Hematopoietic multipotent progenitor cell treated with erythropoietin and hydrocortisone succinate and interleukin-3 and kit ligand, for 6 days (in vitro differentiated cells): ENCODE measurements at places on chromosomes 1 and 21.
A peak's percentile ranks its signal among the peaks of the same experiment; 100 is the strongest.

GRCh38 chr1:172585348-172585747, 52.4 kb downstream of the SUCO start:
- no peak for DNase-seq

- DNase-seq: no peak
These were observed 24.5 kb downstream of the PLEKHM2 start for GRCh38 chr1:15708486-15709137.

DNA sequence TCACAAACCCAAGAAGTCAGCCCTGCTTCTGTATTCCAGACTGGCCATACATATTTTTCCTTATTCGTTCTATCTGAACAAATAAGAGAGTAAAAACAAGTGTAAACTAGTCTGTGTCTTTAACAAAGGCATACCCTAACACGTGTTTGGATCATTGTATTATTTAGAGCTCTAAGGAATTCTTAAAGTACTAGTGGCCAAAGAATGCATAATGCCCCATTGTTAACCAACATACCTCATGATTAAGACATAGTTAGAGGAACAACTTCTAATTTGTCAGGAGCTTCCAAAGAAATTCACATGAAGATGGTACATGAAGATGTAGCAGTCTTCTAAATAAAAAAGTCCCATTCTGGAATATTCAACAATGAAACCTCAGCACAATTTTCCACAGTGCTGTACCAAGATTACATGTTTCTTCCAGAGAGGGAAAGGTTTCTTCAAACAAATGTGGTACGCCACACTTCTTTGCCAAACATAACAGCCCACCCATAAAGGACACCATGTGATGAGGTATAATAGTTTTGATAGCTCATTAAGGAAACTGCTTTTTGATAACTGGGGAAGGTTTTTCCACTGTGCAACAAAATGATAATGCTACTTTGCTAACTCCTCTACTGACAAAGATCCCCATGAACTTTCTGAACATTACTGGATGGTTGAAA, 5.0 kb downstream of the PALMD start:
- DNase-seq: no peak

DNA sequence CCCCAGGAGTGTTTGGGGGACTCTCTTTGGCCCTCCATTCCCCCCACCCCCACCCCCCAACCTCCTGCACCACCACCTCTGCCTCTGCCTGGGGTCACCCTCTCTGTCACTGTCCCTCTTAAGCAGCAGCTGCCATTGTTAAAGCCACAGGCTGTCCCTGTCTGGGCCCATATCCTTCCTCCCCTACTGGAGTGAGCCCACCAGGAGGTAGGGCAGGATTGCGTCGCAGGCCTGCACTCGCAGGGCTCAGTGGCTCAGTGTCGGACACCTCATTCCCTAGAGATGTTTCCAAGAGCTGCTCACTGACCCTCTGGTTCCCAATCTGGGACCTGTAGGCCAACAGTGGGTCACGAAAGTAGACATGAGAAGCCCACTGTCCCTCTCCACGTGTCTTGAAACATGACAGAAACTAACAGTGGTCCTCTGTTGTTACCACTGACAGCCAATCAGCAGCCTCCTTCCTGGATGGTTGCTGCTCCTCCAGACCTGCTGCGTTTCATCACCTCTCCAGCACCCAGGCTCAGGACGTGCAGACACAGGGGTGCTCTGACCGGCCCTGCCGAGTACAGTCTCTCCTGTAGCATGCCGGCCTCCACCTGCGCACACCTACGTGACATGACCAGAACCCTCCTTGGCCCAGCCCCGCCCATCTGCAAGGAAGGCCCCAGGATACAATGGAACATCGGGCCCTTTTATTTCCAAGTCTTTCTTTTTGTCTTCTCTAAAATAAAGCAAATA, 7.7 kb downstream of the PRDM15 start:
- DNase-seq: no peak

DNA sequence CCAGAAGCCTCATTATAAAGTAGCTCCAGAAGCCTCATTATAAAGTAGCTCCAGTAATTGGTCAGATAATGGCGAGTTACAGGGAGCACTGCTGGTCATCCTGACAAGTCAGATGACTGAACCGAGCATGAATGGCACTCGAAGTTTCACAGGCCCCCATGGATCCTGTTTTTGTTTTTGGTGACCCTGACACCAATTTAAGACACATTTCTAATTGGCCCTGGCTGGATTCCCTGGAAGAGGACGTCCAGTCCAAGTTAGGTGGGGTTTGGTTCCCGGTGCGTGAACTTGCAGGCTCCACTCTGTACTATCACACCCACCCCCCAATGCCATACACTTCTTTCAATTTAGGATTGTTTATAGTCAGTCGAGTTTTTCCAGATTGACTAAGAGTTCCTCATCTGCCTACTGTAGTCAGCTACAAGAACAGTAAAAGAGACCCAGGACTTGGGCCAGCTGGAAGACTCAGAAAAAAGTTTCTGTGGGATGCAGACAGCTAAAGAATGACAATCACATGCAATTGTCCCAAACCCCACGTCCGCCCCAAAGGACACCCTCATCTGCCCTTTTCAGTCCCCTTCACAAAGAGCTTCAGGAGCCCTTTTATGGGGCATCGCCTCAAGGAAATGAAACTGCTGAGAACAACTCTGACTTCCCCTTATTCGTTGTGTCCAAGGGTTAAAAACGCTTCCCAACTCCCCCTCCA, 2.7 kb downstream of the DHRS3 start:
- DNase-seq: no peak

DNA sequence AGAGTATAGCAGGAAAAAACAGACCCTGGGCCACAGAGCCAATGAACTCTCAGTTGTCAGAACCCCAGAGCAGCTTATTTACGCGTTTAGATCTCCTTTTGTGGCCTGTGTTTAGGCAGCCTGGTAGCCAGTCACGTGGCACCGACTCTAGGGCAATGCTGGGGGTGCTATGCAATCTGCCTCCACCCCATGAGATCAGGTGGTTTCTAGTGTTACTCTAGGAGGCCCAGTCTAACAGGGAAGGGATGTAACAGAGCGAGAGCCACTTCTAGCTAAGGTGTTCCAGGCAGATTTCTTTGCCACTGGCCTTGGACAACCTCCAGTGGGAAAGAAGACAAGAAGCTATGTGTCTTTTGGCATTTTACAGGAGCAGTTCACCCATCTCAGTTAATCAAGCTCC, 12.0 kb upstream of the A3GALT2 start:
- no peak for DNase-seq

GRCh38 chr21:42557420-42557819, 43.8 kb downstream of the SLC37A1 start:
- DNase-seq: no peak

DNA sequence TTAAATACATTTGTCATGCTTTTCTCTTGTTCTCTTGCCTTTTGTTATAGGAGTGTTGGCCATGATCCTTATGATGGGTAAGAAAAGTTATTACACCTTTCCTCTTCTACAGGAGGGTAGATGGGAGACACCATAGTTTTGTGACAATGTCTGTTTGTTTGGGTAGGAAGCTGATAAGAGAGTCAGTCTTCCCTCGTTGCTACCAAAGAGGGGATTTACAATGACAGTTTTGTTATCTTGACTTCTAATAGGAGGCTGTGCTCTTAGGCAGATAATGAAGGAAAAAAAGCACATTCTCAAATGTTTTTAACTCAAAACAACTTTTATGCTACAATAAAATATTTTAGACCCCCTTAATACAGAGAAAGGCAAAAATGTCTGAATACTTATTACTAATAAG, 48.0 kb upstream of the WLS start:
- peak; percentile 55 for DNase-seq

- DNase-seq: no peak
These were observed 3.5 kb upstream of the OR10J4 start for GRCh38 chr1:159428536-159428935.

GRCh38 chr1:154923695-154924094, 12.8 kb downstream of the PMVK start:
- DNase-seq: no peak

DNA sequence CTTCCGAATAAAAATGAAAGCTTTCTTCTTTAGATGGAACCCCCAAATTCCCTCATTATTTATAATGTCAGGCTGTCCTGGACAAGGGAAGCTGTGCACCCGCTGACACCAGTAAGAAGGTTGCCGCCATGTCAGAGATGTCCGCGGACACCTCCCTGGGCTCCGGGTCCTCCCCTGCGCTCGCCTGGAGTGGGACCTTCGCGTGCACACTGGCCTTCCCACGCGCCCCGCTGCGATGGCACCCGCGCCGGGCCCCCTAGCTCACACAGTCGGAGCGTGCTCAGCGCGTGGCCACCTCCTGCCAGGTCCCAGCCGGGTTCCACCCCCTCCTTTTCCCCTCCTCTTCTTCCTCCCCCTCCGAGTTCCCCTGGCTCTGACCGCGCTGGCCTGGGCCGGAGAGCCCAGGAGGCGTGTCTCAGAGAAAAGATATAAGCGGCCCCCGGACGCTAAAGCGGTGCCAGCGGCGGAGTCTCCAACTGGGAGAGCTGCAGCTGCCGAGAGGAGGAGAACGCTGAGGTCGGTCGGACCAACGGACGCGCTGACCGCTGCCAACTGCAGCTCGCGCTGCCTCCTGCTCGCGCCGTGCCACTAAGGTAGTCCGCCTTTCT, at the start of gene G0S2:
TSS of gene G0S2 (plus strand) at position 456 of the 608 bp plus-strand sequence. CDS start 273 bp downstream, outside the sequence.
- DNase-seq: peak; percentile 51

DNA sequence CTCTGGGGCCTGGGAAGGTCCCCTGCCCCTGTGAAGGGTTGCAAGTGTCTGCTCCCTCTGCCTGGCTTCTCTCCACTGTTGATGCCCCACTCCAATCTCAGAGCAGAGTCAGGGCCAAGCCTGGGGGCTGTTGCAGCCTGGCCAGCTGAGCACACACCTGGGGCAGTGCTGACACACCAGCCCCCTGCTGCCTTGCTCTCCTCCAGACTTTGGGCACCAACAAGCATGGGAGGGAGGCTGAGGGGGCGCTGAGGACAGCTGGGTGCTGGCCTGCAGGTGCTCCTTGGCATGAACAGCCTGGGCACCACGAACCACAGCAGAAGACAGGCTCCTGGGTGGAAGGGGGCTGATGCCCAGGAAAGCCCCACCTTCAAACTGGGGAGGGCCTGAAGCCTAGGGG, 9.6 kb upstream of the MTR start:
- no peak for DNase-seq

GRCh38 chr1:234398849-234399381, 25.7 kb downstream of the COA6 start:
- DNase-seq: peak; percentile 77

- no peak for DNase-seq
These were observed 1788.1 kb downstream of the BRINP3 start for GRCh38 chr1:188689542-188689941.

GRCh38 chr1:53123453-53124140, 18.8 kb downstream of the SLC1A7 start:
- no peak for DNase-seq

DNA sequence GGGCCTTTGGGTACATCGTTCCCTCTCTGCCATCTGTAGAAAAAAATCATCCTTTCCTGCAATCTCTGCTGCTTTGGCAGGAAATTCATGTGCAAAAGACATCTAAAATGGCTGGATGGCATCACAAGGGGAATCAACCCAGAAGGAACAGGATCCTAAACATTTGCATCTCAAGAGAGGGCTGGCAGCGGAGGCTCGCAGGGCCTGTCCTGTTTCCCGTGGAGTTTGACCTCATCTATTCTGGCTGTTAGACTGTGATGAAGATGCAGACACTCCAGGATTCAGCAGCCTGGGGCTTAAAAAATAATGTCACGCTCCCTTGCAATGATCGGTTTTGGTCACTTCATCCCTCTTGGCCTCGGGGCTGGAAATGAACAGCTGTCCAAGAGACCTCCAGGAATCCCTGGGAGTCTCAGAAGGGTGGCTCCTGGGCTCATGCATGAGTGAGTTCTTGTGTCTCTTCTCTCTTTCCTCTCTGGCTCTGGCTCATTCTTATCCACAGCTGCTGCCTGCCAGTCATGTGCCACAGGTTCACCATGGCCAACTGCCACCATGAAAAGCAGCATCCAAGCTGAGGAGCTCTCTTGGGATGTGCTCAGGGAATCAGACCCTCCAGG, 16.1 kb upstream of the PCP4 start:
- DNase-seq: no peak

- DNase-seq: no peak
These were observed 134.6 kb downstream of the HUNK start for GRCh38 chr21:32007456-32007855.
